ENCODE measurements at places on chromosomes 3 and 15.
A peak's percentile ranks its signal among the peaks of the same experiment; 100 is the strongest.

DNA sequence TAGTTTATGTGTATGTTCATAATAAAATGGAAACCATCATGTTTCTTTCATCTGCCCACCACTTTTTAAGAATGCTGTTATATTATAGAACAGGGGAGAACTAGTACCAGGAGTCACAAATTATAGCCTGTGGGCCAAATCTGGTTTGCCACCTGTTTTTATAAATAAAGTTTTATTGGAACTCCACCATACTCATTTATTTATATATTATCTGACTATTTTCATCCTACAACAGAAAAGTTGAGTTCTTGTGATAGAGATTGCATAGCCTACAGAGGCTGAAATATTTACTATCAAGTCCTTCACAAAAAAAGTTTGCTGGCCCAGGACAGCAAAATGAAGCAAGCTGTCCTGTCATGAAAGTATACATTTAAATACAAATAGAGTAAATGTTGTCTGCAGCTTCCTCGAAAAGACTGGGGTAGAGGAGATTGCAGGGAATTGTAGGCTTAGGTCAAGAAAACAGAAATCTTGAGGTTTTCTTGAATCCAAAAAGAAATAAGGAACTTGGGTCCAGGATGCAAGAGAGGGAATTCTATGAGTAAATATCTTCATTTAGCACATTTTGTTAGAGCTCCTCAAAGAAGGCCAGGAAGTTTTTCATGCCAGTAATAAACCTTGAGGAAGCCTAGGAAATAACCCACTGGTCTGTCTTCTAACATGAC is 41.1 kb downstream of the FILIP1L start:
- no peak for DNase-seq

DNA sequence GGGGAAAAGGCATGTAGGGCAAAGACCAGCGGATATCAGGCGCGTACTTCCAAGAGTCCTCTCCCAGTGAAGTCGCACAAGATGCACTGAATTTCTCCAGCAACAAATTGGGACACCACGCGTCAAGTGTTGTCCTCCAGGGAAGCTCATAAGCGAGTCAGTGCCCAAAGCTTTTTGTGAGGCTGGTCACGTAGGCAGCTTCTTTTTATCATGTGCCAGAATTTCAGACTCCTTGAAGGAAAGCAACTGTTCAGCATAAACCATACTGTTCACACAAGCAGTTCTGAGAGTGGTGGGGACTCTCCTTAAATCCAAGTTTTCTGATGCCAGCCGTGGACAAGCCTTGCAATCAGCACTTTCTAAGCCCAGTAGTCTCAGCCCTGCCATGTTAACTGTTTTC is 10.1 kb upstream of the FSTL1 start:
- DNase-seq = no peak

GRCh38 chr15:55457401-55458022 is 49.2 kb downstream of the PIERCE2 start:
- no peak for DNase-seq

DNA sequence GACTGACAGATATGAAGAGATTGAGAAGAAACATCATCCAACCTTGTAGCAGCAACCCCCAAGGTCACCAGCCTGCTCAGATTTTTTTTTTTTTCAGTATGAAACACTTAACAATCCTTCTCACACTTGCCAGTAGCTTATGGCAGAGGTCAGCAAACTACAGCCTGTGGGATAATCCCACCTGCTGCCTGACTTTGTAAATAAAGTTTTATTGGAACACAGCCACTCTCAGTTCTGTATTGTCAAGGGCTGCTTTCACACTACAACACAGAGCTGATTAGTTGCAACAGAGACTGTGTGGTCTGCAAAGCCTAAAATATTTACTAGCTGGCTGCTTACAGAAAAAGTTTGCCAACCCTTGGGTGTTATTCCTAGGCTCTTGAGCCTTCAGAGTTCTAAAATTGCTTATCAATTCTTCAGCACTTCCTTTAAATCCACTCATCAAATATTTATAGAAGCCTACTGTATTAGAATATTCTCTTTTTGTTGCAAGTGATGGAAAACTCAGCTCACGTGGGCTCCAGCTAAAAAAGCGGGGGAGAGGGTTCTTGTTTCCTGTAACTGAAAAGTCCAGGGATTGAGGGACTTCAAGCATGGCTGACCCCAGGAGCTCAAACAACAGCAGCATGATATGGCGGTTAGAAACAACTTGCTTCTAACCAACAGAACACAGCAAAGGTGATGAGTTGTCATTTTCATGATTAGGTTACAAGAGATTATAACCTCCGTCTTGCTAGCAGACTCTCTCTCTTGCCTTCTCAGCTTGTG is 246.1 kb downstream of the SHQ1 start:
- DNase-seq = no peak

- peak; percentile 29 for DNase-seq
These were observed at the start of gene ZBTB47 for GRCh38 chr3:42653560-42654330. TSS of gene ZBTB47 (plus strand) at chr3:42653697. CDS start at chr3:42658356, 4,659 bp downstream.

DNA sequence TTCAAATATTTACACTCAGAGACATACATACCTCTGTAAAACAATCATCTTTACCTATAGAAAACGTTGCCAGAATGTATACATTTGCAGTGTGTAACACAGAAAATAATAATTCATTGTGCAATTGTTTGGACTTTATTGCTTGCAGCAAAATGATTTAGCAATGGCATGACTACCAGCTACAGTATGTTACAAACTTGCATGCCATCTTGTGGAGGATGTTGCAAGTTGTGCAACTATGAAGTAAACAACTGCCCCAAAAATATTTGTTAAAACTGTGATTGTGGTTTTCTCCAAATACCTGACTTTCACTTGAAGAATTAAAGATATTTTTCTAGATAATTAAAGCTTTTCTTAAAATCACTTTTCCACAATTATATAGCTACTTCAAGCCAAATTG is 27.1 kb upstream of the C3orf49 start:
- no peak for DNase-seq

DNA sequence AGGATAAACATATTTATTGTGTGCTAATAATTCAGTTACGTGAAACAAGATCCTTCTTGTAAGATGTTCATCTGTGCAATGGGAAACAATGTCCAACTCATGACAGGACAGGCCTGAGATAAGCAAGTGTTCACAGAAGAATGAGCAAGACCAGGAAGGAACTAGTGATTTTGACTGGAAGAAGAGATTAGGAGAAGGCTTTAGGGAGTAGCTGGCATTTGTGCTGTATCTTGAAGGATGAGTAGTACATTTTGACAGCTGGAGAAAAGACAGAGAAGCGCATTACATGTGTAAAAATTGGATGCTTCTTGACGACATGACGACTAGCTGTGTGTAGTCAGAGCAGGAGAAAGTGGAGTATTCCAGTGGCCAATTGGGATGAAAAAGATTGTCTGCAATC is 48.4 kb downstream of the GBE1 start:
- DNase-seq = no peak

DNA sequence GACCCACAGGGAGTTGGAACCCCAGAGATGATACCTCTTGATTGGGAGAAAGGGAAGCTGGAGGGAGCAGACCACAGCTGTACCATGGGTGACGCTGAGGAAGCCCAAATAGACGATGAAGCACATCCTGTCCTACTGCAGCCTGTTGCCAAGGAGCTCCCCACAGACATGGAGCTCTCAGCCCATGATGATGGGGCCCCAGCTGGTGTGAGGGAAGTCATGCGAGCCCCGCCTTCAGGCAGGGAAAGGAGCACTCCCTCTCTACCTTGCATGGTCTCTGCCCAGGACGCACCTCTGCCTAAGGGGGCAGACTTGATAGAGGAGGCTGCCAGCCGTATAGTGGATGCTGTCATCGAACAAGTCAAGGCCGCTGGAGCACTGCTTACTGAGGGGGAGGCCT is 201.1 kb downstream of the AKAP13 start:
- peak; percentile 32 for DNase-seq

DNA sequence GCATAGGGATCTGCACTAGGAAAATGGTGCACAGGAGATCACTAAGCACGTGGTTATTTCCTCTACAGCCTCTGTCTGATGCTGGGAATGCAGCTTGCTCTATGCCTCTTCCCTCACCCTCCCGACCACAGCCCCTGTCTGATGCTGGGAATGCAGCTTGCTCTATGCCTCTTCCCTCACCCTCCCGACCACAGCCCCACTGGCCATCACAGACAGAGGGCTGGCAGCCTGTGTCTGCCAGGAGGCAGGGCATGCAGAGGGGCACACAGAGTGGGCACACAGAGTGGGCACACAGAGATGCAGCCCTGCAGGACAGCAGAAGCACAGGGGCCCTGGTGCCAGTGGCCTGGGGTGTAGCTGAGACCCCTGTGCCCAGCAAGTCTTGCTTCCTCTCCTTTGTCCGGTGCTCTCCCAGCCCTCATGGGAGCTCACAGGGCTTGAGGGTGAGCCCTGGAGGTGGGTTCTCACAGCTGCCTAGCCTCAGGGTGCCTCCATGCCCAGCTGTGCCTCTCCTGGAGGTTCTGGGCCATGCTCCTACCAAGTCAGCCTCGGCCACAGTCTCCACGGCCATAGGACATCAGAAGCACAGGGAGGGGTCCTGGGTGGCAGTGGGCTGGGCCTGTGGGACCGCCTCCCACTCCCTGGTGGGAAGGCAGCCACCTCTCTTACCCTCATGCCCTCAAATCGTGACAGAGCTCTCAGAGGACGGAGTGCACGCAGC is 65.8 kb downstream of the EXOG start:
- DNase-seq = no peak

DNA sequence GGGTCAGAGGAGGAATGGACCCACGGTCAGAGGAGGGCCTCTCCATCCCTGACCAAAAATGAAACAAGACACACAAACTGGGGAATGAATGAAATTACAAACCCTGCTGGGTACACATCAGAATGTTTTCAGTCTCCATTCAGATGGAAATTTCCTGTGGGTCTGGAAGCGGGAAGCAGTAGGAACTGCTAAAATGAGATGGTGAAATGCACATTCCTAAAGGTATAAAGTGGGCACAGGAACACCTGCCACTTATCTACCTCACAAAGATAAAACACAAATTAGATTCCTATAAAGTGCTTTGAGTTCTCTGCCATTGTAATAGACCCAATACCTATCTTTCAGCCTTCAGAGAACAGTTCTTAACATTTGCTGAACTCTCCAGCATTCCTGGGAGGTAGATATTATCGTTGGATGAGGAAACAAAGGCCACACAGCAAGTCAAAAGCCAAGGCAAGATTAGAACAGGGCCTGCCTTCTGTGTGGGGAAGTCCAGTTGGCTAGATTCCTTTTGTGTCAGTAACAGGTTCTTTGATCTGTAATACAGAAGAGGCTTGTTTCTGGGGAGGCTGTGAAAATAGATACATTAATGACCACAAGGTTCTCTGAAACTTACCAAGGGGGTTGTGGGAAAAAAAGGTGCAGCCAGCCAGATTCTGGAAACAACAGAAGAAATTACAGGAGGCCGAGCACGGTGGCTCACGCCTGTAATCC is 98.4 kb downstream of the IGF2BP2 start:
- no peak for DNase-seq

DNA sequence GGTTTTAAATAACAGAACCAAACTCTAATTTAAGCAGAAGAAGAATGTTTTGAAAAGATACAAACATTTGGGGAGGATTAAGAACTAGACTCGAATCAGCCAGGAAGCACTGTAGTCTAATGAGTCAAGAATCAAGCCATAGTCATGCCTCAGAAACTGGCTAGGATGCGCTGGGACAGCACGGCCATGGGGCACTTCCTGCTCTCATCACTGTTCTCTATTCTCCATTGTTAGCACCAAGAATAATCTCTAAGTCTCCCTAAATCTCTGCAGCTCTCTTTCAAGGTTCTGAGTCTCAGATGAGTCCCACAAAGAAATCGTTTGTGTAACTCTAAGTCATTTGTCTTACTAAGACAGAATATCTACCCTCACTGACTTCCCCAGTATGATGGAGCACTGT is 399.0 kb upstream of the KCNMB2 start:
- no peak for DNase-seq

DNA sequence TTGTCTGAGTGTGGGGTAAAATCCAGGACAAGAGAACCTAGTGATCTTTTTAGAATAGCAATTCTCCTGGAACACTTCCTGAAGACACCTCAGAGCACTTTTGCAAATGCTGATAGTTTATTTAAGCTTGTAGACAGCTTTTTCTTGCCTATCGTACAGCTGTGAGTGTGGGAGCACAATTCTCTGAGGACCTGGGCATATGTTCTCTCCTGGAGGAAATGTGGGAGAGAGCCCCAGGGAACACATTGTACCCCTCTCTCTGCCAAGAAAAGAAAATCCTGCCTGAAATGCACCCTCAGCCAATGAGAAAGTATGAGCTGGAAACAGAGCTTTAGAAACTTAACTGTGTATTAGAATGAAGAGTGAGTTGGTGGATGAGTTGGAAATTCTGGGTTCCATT is 308.3 kb upstream of the SEMA6D start:
- DNase-seq = no peak

DNA sequence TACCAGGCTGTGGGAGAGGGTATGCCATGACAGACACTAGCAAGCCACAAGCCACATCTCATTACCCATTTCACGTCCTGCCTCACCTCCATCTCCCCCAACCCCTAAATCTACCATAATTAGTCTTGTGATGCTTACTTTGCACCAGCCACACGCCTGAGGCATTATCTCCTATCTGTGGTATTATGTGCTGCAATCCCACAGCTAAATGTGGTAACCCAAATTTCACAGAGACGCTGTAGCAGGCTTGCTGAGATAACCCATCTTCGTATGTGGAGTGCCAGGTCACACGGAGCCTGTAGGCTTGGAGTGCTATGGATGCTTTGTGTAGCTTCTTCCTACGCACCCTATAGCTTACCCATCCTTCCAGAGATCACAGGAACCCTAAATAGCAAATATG is 256.7 kb upstream of the KCNH8 start:
- DNase-seq = peak; percentile 6

- peak; percentile 28 for DNase-seq
These were observed 2.0 kb upstream of the TOPBP1 start for GRCh38 chr3:133663569-133664313.

DNA sequence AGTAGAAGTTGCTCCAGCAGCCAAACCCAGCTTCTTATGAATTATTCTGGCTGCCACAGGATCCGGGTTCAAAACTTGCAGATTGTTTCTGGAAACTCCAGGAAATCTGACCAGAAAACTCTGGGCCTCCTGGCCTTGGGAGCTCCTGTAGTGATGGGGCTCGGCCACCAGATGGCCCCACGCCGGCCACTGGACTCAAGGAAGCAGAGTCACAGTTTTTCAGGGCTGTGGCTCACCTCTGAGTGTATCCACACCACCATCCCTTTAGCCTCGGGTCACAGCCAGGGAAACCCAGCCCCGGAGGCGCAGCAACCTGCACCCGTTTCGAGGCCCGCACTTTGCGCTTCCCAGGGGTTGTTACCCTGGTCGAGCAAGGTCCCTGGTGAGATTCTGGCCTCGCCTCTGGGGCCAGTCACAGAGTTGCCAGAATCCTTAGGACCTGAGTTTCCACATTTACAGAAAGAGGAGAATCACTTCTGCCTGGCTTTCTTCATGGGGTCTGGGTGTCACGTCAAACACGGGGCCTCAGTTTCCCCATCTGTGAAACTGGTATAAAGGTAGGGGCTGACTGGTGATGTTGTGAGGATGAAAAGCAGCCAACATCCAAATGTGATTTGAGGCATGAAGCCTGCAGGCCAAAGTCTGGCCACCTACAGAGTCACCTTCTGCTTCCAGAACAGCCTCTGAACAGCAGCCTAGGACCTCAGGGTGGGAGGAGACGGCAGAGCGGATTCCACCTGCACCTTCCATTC is 53.5 kb upstream of the LCTL start:
- DNase-seq = peak; percentile 8

All from T-cell (primary cell).